ENCODE measurements at places on chromosomes 7 and 10.
A peak's percentile ranks its signal among the peaks of the same experiment; 100 is the strongest.

DNA sequence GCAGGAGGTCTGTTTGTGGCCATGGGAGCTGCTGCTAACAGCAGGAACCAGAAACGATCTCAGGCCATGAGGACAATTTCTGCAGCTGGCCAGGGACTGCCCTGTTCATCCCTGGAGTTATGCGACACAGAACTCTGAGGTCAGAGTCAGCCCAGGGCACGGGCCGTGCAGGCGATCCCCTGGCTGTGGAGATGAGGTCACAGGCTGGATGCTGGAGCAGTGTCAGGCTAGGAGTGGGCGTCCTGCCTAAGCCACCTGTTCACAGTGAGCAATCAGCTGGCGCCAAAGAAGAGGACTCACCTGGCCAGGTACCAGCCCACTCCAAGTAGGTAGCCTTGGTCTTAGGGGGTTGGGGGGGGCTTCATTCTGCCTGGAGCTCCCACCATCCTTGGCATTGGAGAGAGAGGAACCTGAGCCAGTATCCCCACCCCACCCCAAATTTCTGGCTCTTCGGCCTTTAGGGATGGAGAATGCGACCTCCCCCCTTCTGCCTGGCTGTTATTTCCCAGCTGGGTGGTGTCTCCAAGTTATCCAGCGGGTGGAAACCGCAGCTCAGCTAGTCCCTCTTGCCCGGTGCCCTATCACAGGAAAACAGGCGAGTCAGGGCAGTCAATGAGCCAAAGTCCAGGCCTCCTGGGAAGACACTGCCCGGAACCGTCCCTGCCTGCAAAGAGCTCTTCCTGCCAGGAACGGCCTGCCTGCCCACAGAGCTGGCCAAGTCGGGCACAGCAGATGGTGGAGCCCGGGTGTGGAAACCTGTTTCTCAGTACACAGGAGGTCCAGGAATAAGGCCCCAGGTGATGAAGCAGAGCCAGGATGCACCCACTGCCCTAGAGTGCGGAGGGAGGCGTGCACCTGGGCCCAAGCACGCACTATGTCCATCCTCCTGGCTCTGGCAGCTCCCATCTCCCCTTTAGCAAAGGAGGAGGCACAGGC is 1.8 kb upstream of the TTYH3 start:
- no peak for DNase-seq

DNA sequence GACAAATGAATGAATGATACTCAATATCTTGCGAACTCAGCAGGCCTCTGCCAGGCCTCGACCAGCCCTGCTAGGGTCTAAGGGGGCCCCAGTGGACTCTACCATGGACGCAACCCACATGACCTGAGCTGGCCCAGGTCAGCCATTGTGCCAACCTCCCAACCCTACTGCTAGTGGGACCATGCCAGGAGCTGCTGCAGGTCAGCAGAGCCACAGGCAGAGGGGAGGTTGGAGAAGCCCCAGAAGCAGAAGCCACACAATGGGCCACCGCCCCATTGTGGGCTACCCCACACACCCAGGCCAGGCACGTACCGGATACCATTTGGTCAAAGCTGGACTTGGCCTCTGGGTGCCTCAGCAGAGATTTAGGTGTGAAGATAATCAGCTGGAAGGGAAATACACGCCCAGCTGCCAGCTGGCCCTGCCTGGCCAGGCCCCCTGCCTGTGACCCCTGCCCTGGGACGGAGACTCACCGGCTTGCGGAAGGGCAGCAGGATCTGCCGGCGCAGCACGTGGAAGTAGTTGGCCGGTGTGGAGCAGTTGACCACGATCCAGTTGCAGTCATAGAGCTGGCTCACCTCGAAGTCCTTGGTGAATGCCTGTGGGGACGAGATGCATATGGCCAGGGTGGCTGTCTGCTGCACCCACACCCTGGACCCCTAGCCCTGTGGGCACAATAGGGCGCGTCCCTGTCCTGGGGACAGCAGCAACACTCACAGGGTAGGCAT is 24.5 kb downstream of the OGDHL start:
- no peak for DNase-seq

GRCh38 chr10:55224007-55224781 is 423.2 kb upstream of the PCDH15 start:
- DNase-seq, result no peak

DNA sequence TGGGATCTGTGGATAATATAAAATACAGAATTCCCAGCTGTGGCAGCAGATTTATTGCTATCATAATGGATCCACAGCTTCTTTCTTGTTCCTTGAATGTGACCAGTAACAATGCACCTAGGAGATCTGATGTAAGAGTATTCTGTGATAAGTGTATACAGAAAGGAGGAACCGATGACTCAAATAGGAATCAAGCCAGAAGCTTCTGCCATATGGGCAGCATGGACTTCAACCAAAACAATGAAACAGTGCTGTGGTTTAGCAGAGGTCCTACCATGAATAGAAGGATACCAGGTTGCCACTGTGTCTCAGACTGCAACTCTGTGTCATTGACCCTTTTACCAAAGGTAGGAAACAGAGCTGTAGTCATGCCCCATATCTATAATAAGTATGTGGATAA is 81.8 kb downstream of the PTPRZ1 start:
- no peak for DNase-seq

GRCh38 chr10:132548106-132548823 is 10.7 kb downstream of the INPP5A start:
- no peak for DNase-seq

- DNase-seq, result no peak
Measured at GRCh38 chr10:127423218-127423915, 125.7 kb upstream of the NPS start.

DNA sequence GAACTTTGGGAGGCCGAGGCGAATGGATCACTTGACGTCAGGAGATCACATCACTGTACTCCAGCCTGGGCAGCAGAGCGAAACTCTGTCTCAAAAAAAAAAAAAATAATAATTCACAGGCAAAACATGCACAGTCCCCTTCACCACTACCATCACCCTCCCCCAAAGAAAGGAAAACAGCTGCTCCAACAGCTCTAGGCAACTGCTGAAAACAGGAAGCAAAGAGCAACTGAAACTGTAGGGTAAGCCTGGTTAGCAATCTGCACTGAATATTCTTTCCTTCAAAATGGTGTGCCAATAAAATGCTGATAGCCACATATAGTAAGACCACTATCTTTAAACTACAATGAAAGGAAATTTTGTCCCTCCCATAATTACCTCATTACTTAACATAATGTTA is 11.8 kb downstream of the NT5C2 start:
- no peak for DNase-seq

GRCh38 chr10:104447906-104448305 is 94.3 kb downstream of the CFAP58 start:
- DNase-seq, result no peak

GRCh38 chr7:91330191-91330808 is 66.1 kb downstream of the FZD1 start:
- no peak for DNase-seq

- no peak for DNase-seq
Measured at GRCh38 chr10:26555719-26556368, 117.7 kb downstream of the APBB1IP start.

GRCh38 chr7:95322854-95323253 is 1.5 kb downstream of the PON1 start:
- no peak for DNase-seq

GRCh38 chr7:28685644-28686417 is 272.3 kb downstream of the TRIL start:
- peak; percentile 35 for DNase-seq

DNA sequence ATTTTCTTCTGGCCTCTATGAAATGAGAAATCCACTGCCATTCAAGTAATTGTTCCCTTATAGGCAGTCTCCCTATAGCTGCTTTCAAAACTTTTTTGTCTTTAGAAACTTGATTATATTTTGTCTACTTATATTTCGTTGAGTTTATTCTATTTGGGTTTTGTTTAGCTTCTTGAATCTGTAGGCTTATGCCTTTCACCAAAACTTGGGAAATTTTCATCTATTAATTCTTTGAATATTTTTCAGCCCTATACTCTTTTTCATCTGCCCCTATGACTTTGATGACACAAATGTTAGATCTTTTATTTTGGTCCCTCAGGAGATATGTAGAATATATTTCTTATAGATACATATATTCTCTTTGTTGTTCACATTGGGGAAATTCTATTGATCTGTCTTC is 48.3 kb upstream of the HHEX start:
- DNase-seq, result no peak

DNA sequence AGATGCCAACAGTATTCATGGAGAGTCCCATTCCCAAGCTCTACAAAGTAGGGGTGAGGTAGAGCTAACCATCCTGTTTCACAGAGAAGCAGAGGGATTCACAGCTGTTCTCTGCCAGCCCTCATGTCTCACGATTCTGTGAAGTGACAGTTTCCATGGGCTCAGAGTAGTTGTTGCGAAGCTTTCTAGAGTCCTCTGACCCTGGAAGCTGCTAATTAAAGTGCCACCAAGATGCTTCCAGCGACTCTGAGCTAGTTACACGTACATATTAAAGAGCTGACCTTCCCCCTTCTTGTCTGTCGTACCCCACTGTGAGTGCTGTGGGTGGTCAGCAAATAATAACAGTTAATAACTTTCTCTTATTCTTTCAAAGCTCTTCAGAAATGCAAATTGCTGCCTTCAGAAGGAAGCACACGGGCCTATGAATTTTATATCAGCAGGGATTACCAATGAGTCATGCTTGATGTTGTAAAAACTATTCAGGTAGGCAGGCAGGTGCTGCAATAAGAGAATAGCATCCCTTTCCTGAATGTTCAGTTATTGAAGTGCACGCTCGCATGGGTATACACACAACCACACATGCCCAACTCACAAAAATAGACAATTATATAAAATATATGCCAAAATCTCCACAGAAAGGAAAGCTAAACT is 34.1 kb downstream of the DNAJB9 start:
- no peak for DNase-seq

GRCh38 chr10:101126684-101127628 is 4.1 kb upstream of the TLX1 start:
- DNase-seq, result no peak

DNA sequence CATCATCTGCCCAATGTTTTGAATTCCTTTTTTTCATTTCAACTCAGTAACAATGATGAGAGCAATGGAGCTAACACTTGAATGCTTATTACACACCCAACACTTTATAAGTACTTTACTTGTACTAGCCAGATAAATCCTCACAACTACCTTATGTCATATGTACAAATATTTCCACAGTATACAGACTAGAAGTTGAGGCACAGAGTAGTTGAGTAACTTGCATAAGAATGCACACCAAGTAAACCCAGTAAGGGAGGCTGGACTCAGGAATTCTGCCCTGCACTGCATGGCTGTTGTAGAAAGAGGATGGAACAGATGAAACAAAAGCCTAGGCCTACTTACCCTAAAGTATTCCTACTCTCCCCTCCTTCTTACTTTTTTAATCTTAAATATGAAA is 15.8 kb downstream of the DPY19L1 start:
- DNase-seq, result no peak

DNA sequence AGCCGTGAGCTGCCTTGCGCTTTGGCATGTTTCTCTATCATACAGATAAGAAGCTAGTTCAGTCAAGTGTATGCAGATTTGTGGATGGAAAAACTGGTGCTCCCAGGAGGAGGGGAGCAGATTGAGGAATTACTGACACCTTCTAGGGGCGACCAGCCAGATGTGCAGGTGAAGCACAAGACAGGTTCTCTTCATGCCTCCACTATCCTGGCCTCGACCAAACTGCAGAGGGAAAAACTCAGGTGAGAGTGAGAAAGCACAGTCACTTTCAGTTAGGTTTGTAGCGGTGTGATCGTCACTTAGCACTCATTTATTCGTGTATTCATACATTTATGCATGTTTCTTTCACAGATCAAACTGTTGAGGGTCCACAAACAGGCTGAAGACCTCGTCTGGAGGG is 600 bp upstream of the DBNL start:
- DNase-seq, result no peak

- DNase-seq, result no peak
Measured at GRCh38 chr7:116911801-116912200, 41.5 kb upstream of the ST7 start.

DNA sequence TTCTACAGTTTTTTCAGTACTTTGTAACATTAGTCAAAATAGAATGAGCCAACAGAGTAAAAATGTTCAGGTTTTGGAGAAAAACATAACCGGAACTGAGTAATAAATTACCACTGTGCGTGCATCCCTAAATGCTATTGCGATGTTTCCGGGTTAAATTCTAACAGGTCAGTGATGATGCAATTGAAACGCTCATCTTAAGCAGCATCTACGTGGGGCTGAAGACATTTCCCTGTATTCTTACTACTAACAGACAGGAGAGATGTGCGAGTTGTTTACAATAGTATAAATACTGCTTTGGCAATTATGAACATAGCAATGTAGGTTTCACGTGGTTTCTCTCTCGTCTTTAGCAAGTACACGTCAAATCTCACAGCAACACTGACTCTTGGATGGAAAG is 149.4 kb downstream of the USP6NL start:
- no peak for DNase-seq

- no peak for DNase-seq
Measured at GRCh38 chr10:72173262-72173618, 42.6 kb upstream of the ANAPC16 start.

DNA sequence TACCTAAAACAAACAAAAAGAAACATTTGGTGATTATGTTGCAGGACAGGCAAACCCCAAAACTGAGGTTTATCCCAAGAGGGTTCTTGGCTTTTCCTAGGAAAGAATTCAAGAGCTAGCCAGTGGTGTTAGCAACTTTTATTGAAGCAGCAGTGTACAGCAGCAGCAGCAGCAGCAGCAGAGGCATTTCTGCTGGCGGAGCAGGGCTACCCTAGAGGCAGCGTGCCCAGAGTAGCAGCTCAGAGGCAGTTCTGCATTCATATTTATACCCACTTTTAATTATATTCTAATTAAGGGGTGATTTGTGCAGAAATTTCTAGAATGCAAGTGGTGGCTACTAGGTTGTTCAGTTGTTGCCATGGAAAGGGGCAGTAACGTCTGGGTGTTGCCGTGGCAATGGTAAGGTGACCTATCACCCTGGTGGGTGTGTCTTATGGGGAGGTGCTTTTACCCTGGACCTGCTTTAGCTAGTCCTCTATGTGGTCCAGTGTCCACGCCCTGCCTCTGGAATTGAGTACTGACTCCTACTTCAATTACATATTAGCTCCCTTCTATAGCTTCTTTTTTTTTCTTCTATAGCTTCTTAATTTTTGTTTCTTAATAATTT is 53.9 kb downstream of the VCL start:
- no peak for DNase-seq

GRCh38 chr7:54541669-54542625 is at the start of gene VSTM2A:
TSS of gene VSTM2A (plus strand) at chr7:54542375. CDS start at chr7:54542731, 356 bp downstream.
- DNase-seq, result peak; percentile 60

DNA sequence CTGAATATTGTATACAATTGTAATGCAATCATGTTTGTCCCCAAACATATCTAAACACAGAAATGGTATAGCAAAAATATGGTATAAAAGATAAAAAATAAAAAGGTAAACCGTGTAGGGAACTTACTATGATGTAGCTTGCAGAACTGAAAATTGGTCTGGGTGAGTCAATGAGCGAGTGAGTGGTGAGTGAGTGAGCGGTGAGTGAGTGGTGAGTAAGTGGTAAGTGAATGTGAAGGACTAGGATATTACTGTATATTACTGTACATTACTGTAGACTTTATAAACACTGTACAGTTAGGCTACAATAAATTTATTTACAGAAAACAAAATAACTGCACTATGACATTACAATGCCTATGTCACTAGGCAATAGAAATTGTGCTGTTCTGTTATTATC is 1163.2 kb upstream of the SORCS1 start:
- DNase-seq, result no peak

GRCh38 chr10:2837674-2838073 is 229.7 kb upstream of the PFKP start:
- DNase-seq, result no peak

GRCh38 chr7:92873776-92874175 is 37.4 kb upstream of the CDK6 start:
- DNase-seq, result no peak

- DNase-seq, result no peak
Measured at GRCh38 chr7:23067271-23067670, 38.3 kb upstream of the KLHL7 start.

All from NCI-H1105 (cell line).